ENCODE measurements at places on chromosomes 1 and 21.

DNA sequence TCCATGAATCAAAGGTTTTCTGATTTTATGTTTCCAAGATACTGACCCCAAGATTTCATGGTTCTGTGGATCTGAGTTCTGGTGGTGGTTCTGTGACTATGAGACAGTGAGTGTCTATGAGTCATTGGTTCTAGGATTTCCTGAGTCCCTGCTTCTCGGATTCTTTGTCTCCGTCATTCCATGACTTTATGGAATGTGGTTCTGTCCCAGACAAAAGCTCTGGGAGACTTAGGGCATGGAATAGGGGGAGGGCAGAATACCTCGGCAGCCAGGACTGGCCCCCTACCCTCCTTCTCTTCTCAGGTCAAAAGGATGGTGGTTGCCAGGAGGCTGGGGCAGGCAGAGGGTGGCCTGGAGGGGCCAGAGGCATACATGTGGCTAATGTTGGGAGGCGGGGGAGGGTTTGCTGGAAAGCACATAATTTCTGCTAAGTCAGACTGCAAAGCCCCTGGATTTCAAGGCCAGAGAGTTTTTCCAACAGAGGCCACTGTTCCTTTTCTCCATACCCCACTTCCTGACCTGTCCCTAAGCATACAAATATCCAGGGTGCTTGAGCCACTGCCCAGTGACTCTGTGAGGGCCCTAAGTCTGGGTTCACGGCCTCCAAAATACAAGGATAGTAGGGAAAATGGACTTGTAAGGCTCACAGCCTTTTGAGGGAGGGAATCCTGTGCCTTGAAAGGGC, 17.2 kb downstream of the CDCP2 start:
- DNase-seq, result no peak

DNA sequence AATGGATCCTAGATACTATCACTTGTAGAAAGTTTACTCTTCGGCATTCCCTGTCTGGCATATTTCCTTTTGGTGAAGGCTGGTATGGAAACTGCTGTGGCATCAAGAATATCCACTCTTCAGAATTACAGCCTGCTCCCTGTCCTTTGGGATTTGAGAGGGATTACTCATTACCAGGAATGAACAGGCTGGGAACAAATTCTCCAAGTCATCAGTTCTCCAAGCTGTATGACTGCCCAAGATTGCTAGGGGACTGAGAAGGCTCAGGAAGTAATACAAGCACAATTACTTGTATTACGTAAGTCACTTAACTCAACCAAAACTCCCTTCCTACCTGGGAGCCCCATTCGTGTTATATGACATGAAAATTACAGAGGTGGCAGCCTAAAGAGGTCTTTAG, 49.6 kb downstream of the CD58 start:
- DNase-seq, result no peak

DNA sequence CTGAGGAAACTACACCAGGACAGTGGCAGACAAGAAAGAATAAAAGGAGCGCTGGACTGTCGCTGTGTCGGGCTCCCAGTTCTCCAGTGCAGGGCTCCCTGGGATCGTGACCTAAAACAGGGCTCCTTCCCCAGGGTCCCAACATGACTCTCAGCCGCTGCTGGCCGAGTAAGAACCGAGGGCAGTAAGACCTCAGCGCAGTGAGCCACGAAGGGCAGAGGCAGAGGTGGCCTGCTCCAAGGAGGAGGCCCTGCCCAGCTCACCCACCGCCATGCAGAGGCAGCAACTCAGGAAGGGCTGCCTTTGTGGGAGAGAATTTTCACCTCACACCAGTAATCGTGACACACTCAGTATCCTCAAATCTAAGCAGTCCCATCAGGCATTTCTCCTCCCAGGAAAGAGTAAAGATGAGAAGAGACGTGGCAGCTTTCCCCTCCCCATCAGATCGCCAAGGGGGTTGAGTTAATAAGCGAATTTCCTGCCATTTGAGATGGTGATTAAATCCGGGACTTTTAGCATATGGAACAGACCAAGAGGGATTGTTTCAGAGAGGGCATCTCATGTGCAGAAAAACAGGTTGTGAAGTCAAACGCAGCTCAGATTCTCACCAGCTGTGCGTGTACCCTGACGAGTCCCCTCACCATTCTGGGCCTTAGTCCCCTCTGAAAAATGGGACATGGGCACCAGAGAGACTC, 19.8 kb upstream of the ARTN start:
- DNase-seq, result no peak

GRCh38 chr1:205269711-205270110, 42.0 kb downstream of the TMCC2 start:
- no peak for DNase-seq

DNA sequence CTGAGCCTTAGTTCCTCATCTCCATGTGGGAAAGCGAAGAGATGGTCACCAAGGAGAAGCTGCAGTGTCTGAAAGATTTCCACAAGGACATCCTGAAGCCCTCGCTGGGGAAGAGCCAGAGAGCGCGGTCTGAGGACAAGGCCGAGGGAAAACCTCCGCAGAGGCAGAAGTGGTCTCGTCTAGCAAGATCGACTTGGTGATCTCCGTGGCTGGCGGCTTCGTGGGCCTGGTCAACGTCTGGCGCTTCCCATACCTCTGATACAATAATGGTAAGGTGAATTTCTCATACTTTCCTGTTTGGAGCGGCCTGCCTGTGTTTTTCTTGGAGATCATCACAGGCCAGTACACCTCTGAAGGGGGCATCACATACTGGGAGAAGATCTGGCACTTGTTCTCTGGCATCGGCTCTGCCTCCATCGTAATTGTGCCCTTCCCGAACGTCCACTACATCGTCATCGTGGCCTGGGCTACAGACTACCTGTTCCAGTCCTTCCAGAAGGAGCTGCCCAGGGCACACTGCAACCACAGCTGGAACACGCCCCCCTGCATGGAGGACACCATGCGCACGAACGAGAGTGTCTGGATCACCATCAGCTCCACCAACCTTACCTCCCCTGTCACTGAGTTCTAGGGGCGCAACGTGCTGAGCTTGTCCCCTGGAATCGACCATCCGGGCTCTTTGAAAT, 841.1 kb upstream of the TMPRSS15 start:
- no peak for DNase-seq

All from WERI-Rb-1 (cell line).